COR-L47 (cell line): ENCODE measurements at places on chromosomes 2 and 18.

DNA sequence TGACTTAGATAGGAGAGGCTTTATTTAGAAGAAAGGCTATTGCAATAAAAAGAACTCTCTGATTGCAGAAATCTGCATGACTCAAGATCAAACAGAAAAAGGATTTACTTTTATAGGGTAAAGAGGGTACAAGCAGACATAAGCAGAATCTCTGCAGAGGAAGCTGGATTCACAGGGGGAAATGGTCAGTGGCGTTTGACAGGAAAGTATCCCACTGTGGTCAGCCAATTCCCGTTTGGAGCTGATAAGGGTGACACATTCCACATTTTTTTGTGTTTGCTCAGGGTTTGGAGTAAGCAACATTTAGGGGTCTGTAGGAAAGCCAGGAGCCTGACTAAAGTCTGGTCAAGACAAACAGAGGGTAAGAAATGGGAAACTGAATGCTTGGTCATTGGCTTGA, 23.9 kb upstream of the SCYGR5 start:
- DNase-seq: no peak

DNA sequence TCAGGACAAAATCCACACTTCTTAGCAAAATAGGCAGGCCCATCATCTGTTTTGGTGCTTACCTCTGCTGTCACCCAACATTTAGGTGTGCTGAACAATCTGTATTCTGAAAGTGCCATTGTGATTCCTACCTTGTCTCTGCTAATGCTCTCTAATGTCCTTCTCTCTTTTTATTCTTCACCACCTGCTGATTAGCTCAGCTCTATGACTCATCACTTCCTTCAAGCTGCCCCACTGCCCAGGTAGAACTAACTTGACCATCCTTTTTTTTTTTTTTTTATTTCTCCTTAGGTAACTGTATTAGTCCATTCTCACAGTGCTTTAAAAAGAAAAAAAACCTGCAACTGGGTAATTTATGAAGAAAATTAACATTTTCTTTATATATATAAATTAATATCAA, 478.7 kb upstream of the POU3F3 start:
- no peak for DNase-seq

GRCh38 chr2:26645762-26646161, 4.6 kb upstream of the CIB4 start:
- DNase-seq: no peak

- no peak for DNase-seq
Measured at GRCh38 chr18:49988101-49988500, 174.8 kb upstream of the ACAA2 start.

GRCh38 chr2:17719562-17720371, 33.8 kb downstream of the SMC6 start:
- no peak for DNase-seq

GRCh38 chr2:72341639-72342038, 194.0 kb upstream of the CYP26B1 start:
- DNase-seq: no peak

DNA sequence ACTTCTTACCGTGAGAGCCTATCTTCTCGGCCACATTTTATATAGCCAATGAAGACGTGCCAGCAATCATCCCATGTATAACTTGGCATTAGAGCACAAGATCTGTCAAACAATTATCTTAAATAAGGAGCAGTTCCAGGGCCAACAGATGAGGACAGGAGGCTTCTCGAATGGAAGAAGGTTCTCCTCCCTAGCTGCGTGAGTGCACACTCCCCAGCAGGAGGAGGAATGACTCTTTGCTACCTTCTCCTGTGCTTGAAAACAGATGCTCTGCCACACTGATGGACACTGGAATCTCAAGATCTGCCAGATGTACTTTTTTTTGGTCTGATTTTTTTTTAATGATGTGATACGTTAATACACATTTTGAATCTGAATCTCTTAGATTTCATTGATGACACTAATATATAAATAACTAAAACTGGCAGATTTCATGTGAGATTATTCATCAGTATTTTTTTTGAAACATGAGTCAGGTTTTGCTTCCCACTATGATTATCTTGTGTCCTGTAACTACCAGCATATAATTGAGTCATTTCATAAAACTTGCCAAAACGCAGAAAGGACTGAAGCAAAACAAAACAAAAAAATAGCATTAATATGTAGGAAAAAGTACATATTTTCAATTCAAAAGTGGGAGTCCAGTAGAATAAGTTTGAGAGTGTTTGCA, 626 bp upstream of the VIT start:
- DNase-seq: no peak

- no peak for DNase-seq
Measured at GRCh38 chr2:234998404-234999211, 46.8 kb downstream of the SH3BP4 start.

GRCh38 chr2:42602218-42602875, 33.9 kb downstream of the MTA3 start:
- peak; percentile 80 for DNase-seq

- no peak for DNase-seq
Measured at GRCh38 chr2:184294831-184295230, 303.5 kb upstream of the ZNF804A start.

DNA sequence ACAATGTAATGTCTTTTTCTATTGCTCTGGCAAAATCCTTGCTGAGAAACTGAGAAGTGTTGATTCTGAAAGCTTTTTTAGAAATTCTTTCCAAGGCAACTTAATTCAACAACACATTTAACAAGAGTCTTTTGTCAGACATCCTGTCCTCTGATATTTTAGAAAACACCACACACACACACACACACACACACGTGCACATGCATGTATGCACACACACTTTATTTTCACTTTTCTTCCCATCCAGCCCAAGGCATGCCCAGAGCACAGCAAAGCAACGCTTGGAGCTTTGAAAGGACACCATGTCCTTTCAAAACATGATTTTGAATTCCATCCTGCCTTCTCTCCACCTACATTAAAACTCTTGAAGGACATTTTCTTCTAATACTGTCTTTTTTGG, 116.1 kb downstream of the ATL2 start:
- DNase-seq: no peak

- peak; percentile 43 for DNase-seq
Measured at GRCh38 chr2:142165790-142166189, 35.0 kb upstream of the LRP1B start.

- DNase-seq: no peak
Measured at GRCh38 chr2:144770616-144771230, 250.8 kb upstream of the ZEB2 start.

- no peak for DNase-seq
Measured at GRCh38 chr2:196334710-196335109, 163.3 kb upstream of the STK17B start.

- no peak for DNase-seq
Measured at GRCh38 chr2:37587817-37588216, 83.6 kb downstream of the CDC42EP3 start.

DNA sequence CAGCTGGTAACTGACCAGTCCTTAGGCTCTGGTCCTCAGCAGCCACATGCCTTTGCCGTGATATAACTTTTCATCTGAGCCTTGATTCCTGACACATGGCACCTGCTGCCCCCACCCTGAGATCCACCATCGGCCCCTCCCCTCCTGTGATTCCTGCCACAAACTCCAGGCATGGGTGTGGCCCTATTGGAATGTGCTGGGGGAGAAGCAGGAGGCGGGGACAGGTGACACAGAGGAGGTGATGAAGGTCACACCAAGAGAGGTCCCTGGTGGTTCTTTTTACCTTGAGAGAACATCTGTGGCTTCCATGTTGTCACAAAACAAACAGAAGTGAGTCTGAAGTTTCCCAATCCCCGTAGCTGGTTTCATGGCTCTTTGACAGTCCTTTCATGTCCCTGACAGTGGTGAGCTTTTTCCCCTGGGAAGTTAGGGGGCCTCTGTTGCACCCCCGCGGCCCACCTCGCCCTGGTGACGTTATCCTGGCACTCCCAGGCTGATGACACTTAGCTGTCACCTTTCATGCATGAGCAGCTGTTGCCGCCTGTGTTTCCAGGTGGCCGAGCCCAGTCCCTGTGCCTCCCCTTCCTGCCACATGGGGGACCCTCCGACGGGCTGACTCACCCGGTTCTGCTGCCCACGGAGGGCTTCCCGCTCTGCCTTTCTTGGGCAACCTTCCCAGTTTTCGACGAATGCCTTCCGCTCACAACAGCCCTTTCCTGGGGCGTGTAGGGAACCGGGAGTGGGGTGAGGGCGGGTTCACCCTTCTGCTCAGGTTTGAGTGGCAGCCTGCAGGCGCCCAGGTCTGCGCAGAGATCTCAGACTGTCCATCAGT, 66.3 kb upstream of the GLI2 start:
- peak; percentile 52 for DNase-seq

- DNase-seq: no peak
Measured at GRCh38 chr2:112031473-112032223, 23.4 kb upstream of the TMEM87B start.

DNA sequence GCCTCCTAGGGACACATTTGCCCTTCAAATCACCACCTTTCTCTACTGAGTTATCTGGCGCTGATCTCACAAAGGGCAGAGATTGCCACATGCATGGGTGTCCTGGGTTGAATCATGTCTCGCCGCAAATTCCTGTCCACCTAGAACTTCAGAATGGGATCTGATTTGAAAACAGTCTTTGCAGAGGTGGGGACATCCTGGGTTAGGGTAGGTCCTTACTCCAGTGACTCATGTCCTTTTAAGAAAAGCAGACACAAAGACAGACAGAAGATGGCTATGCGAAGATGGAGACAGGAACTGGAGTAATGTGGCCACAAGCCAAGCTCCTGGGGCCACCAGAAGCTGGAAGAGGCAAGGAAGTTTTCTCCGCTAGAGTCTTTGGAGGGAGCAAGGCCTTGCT, 197.4 kb upstream of the SMIM21 start:
- DNase-seq: no peak

GRCh38 chr2:11540148-11540995, 6.5 kb downstream of the GREB1 start:
- DNase-seq: peak; percentile 92

- peak; percentile 7 for DNase-seq
Measured at GRCh38 chr2:174522553-174522952, 35.7 kb upstream of the GPR155 start.

- no peak for DNase-seq
Measured at GRCh38 chr18:6054256-6054842, 159.0 kb upstream of the TMEM200C start.

- DNase-seq: no peak
Measured at GRCh38 chr2:120336749-120337148, 9.2 kb upstream of the INHBB start.

GRCh38 chr18:28716338-28716737, 539.4 kb upstream of the CDH2 start:
- DNase-seq: peak; percentile 19

- DNase-seq: peak; percentile 29
Measured at GRCh38 chr2:201118961-201119854, 3.2 kb downstream of the CFLAR start.

DNA sequence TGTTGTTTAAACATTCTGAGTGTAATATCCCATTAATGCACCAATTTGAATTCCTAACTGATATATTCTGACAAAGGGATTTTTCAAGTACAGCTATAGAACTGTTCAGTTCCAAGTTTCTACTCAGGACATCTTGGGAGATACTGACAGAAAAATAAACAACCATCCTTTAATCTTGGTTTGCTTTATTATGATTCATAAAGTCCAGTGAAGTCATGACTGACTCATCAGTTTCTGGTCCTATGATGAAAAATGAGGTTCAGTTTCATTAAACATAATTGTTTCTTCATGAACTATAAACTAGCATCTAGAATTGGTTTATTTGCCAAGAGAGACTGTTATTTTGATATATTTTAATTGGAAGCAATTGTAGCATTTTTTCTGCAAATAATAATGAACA, 896.2 kb downstream of the CCDC85A start:
- no peak for DNase-seq

DNA sequence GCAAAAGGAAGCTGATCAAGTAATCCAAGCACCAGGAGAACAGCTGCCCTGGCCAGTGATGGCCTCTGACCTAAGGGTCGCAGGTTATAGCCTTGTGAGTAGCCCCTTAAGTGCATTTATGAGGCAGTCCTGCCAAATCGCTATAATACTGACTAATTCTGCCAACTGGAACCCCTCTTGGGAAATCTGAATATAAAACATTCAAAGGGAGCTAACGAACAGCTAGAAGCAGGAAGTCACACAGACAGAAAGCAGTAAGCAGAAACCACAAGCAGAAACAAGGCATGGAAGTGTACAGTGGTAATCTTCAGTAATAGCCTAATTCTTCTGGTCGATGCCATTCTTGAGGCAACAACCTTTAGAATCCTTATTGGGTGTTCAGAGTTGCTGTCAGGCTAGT, 521.3 kb downstream of the METTL4 start:
- DNase-seq: no peak

DNA sequence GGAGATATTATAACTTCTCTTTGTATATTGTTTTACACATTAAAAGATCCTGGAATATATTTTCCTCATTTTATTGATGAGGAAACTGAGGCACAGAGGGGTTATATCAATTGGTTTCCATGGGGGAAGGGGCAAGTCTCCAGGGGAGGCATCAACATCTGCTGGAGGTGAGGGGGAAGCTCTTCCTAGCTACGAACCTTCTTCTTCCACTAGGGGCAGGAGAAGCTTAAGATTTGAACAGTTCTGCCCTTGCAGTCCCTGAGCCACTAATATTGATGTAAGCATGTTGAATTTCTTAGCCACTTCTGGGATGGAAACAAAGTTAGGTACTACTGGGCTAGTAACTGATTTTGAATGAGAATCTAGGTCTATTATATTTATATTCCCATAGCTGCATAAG, 140.1 kb upstream of the AQP4 start:
- peak; percentile 25 for DNase-seq

- DNase-seq: no peak
Measured at GRCh38 chr2:152068226-152068625, 30.6 kb downstream of the CACNB4 start.

- DNase-seq: no peak
Measured at GRCh38 chr2:239836021-239836765, 188.9 kb downstream of the NDUFA10 start.

- no peak for DNase-seq
Measured at GRCh38 chr18:59760619-59761600, 63.7 kb upstream of the CCBE1 start.

DNA sequence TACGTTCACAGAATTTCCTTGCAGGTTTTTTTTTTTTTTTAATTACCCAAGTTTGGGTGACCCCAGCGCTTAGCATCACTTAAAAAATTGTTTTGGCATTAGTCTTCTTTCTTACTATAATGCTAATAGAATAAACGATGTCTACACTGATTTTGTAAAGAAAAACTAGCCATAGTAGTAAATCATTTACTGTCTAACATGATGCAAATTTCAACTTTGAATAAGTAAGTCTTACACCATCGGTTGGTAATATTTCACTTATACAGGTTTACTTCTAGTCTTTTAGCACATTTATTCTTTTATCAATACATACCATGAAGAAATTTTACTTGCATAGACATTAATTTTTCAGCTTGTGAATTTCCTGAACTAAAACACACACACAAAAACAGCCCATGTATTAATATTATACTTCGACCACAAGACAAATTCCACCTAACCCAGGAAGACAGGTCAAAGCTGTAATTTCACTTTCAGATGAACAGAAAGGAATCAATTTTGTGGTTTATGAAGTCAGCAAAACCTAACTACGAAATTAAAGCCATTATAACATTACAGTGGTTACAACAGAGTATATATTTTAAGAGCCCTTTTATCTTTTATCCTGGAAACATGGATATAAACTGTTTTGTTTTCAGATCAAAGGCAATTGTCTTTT, 1.9 kb downstream of the YES1 start:
- no peak for DNase-seq
